Activated naive CD4-positive, alpha-beta T cell (primary cell): ENCODE measurements at places on chromosomes 2 and 18.

- DNase-seq, result no peak
Observed at GRCh38 chr2:10057231-10058107, 14.1 kb downstream of the KLF11 start.

DNA sequence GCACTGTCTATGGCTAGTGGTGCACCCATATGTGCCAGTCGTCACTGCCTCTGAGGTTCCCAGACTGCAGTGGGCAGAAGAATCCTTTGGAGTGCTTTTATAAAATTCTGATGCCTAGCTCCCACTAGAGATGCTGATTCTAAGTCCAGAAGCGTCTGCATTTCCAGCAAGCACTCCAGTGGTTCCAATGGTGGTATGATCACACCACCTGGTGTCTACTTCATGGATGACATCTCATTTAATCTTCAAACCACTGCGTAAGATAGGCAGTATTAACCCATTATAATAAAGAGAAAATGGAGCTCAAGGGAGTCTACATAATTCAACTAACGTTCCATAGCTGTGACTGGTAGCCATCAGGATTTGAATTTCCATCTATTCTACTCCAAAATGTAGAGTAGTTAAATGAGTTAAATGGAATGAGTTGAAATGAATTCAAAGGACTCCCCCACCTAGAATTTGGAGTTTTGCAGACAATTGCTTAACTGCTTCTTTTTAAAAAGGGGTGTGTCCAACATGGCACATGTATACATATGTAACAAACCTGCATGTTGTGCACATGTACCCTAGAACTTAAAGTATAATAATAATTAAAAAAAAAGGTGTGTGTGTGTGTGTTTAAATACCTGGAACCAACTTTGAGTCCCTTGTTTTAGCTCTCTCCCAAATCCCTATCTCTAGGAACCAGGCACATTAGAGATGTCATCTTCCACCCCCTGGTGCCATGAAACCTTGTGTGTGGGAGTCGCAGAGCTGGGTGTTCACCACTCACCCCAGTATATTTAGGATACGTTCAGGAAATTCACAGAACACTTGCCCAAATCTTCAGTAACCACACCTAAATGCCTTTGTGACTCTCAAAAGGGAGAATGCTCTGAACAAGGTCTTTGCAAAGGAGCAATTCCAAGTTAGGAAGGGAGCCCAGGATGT is 14.1 kb downstream of the LAMA3 start:
- no peak for DNase-seq

DNA sequence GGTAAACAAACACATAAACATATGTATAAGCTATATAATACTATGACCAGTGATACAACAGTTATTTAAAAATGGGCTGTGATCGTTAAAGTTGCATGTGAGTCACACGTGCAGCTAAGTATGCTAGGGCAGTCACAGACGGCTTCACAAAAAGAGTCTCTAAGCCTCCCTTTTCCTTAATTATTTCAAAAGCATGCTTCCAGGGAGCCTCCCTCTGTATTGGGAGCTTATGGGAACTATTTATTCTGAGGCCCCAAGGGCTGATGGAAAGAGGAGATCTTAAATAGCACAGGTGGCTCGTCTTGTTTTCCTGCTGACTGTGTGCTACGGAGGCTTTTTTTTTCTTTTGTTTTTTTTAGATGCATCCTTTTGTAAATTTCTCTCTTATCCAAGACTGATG is 94.3 kb downstream of the ADCYAP1 start:
- DNase-seq, result no peak

DNA sequence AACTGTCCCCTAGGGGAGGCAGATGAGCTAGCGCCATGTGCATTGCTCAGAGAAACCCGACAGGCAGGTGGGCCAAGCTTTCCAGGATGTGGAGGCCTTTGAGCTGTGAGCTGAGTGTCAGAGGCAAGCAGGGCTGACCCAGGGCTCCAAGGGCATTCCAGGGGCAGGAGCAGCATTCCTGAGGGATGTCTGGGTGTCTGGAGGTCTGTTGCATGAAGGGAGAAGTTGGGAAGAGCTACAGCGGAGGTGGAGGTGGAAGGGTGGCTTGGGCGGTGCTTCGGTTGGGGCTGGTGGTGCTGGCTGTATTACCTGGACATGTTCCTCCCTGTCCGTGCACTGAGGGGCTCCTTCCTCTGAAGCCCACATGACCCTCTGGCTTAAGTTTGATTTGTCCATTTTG is 102.8 kb downstream of the RNF144A start:
- DNase-seq, result no peak

- DNase-seq, result no peak
Observed at GRCh38 chr2:54388076-54388475, 68.1 kb upstream of the SPTBN1 start.

- no peak for DNase-seq
Observed at GRCh38 chr2:145654156-145654555, 1134.2 kb upstream of the ZEB2 start.

GRCh38 chr2:49045083-49045482 is 109.2 kb downstream of the FSHR start:
- no peak for DNase-seq

- DNase-seq, result no peak
Observed at GRCh38 chr2:149885468-149885867, 297.9 kb upstream of the MMADHC start.

- DNase-seq, result no peak
Observed at GRCh38 chr2:161150704-161151103, 9.5 kb upstream of the TANK start.

- DNase-seq, result no peak
Observed at GRCh38 chr18:47260120-47260923, 8.9 kb upstream of the SKOR2 start.

DNA sequence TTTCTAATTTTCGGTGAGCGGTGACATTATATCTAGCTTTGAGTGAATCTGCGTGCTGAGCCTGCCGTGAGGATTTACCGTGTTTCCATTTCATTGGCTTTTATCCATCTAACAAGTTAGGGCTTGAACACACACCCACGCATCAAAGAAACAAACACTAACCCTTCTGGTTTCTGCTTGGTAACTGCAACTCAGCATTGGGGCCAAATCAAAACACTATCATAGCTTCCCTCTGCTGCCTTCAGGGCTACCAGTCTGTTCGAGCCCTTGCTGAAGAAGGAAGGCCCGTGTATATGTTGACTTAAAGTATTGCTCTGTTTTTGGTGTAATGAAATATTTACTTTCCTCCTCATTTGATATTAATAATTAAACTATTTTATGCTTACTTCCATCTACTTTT is 227.2 kb downstream of the PHLPP1 start:
- DNase-seq, result no peak

- no peak for DNase-seq
Observed at GRCh38 chr18:31065036-31065773, 22.7 kb upstream of the DSC3 start.

DNA sequence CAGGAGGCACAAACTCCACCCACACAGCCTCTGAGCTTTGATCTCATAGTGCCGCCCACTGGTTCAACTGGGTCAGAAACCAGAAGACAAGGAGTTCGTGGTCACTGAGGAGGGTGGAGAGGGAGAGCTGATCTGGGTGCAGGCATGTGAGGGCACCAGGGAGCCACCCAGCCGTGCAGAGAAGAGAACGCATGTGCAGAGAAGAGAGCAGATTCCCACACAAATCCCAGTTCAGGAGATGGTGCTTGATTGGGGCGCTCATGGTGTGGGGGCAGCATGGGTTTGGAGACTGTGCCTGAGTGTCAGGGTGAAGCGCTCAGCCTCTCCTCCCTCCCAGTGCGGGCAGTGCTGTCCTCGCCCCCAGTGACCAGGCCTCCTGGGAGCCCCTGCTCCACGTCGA is 375.2 kb upstream of the MYT1L start:
- DNase-seq, result no peak

DNA sequence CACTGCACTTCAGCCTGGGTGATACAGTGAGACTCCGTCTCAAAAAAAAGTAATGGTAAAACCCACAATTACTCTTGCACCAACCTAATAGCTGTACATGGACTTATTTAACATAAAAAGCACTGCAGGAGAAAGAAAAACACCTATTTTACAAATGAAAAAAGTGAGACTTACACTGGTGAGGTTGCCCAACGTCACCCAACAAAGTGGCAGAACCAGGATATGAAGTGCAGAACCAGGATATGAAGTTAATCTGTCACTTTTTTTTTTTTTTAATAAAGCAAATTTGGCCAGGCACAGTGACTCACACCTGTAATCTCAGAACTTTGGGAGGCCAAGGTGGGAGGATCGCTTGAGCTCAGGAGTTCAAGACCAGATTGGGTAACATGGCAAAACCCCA is 13.5 kb upstream of the STK17B start:
- DNase-seq, result no peak

GRCh38 chr2:239257511-239257937 is 143.3 kb downstream of the HDAC4 start:
- no peak for DNase-seq

GRCh38 chr2:100151310-100151709 is 8.9 kb upstream of the AFF3 start:
- DNase-seq, result no peak

GRCh38 chr2:6945087-6945813 is 28.0 kb downstream of the RNF144A start:
- DNase-seq, result no peak

- no peak for DNase-seq
Observed at GRCh38 chr2:30888852-30889409, 81.7 kb upstream of the CAPN13 start.

DNA sequence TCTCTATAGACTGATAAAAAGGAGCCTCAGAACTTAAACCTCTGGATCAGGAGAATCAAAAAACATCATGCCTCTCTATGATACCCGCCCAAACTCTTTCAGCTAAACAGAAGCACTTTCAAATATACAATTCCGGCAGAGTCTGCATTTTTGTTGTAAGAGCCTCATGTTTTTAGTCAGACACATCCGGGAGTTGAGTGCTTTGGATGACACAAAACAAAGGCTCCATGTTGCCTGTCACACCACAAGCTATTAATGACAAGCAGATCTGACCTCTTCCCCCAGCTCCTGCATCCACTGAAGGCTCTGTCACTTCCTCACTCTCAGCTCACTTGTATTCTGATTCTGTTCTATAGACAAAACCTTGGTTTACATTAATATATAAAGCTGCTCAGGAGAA is 33.2 kb downstream of the SLC38A11 start:
- DNase-seq, result no peak

GRCh38 chr2:105865222-105865913 is 120.7 kb downstream of the NCK2 start:
- no peak for DNase-seq

- no peak for DNase-seq
Observed at GRCh38 chr18:41073372-41073954, 881.6 kb upstream of the PIK3C3 start.

- DNase-seq, result no peak
Observed at GRCh38 chr2:241759067-241759807, 17.4 kb upstream of the GAL3ST2 start.

DNA sequence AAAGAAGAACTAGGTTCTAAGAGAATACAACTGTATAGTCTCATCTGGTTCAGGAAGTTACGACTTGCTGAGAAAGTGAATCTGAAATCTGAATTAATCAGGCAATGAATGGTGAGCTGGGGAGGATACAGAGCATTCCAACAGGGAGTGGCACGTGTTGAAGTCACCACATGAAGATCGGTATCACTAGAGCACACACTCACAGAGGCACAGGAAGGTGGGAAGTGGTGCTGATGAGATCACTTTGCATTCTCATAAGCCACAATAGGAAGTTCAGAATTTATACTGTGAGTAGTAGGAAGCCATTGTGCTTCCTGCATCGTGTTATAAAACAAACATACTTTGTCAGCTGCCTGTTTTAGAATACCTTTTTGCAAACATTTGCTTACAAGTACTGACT is 615.0 kb upstream of the DDX18 start:
- no peak for DNase-seq

DNA sequence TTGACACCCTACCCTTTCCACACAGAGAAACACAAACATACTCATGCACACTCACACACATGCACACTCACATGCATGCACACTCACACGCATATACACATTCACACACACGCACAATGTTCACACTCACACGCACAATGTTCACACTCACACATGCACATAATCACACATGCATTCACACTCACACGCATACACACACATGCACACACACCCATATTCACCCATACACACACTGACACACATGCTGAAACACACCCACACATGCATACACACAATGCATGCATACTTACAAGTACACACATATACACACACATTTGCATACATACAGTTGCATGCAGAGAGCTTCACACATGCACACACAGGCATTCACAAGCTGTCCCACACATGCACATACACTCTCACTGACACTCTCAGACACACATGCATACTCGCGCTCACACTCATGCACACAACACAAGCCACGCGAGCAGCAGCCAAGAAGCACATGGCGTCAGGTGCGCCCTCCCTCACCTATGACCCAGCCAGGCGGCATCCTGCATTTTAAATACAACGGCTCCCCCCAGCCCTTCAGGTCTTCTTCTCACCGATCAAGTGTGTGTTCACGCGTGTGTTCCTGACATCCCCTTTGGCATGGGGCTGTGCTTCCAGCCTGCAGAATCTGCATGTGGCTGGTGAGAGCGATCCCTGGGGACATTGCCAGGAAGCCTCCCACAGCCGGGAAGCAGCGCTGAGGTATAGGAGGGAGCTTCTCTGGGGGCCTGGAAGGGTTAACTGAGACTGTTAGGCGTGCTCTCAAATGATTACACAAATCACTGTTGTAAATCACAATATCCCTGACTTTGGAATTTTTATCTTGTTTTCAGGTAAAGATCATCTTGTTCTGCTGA is 195.1 kb downstream of the RTP5 start:
- DNase-seq, result no peak

DNA sequence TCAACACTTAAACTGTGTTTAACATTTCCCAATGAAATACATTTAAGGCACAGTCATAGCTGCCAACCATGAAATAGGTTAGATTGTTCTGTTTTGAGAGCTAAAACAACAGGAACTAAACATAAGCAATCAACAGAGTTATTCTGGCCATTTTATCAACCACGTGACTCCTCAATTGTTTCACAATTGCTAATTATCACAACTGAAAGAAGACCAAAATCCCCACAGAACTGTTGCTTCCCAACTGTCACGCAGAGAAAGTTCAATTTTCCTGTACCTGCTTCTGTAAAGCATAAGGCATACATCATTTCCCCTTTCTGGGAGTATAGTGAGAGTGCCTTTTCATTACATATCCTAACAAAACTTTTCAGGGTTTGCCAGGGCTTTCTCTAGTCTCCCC is 248.6 kb downstream of the EPHA4 start:
- no peak for DNase-seq

GRCh38 chr2:36831185-36831584 is 134.7 kb downstream of the VIT start:
- no peak for DNase-seq

DNA sequence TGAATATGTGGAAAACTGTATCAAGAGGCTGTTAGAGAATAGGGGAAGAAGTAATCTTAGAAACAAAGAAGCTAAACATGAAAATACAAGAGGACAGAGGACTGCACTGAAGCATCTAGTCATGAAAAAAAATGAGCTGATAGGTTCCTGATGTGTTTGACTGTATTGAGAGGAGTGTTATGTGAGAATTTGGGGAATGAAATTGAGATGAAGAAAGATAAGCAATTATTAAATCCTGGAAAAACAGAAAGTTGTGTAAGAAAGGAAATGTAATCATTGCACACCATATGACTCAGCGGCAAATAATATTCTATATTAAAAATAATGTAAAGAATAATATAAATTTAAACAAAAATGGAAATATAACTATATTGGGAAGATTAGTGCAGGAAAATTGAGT is 71.2 kb downstream of the SEMA4F start:
- DNase-seq, result no peak
